H1 (cell line): ENCODE measurements at places on chromosomes 3 and 15. TPM values are rescaled to one million over a fixed set of nuclear protein-coding genes. Genes with fewer than 3 reads are reported as not detected.

Gene ZNF385D
- 5.8 and 5.9 TPM in 2 replicates for polyA plus RNA-seq

Gene LRRFIP2
- 6.1 and 8.8 TPM in 2 replicates for polyA plus RNA-seq

Gene PAK6
- polyA plus RNA-seq: 6.9 and 12.5 TPM in 2 replicates

Gene MNS1
- polyA plus RNA-seq: 0.33 and 0.57 TPM in 2 replicates

Gene PLSCR5
- not detected in 2 replicates for polyA plus RNA-seq

Gene PDIA3
- 70.8 and 90.4 TPM in 2 replicates for polyA plus RNA-seq

Gene NTRK3
- 6.8 and 7.4 TPM in 2 replicates for polyA plus RNA-seq

Gene TMEM40
- 0.11 and 0.18 TPM in 2 replicates for polyA plus RNA-seq

Gene ADAMTS7
- 27.9 and 54.6 TPM in 2 replicates for polyA plus RNA-seq

Gene ZNF710
- 10.5 and 14.4 TPM in 2 replicates for polyA plus RNA-seq

Gene HGD
- 0.09 and 0.11 TPM in 2 replicates for polyA plus RNA-seq

DNA sequence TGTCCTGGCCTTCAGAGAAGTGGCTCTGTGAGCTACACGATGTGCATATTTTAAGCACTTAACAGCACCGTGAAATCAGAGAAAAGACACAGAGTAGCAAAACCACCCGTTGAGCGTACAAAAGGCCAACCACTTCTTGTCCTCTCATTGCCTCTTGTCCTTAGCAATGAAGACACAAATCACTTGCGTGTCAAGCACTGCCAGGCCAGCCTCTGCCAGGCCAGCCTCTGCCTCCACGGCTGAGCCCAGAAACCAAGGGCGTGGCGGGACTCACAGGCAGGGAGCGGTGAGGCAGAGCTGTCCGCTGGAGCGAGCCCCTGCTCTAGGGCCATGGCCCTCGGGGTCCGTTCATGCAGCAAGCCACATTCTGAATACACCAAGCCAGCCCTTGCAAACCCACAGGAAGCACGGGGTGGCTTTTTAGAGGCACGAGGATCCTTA is 4.0 kb downstream of the MUC4 start:
- DNase-seq: no peak

DNA sequence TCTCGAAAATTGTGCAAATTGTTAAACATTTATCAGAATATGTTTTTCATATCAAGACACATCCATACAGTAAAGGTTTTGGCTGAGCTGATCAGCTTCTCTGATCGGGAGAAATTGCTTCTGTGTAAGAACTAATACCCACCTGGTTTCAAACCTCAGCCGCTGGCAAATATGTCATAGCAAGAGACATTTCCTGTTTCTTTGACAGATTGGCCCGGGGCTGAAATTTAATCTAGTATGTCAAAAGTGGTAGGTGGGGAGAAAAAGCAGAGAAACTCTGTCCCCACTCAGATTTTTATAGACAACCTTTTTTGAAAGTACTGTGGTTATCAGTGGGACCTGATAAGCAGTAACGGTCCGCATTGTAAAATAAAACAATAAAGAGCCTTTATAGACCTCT is 88.8 kb upstream of the SLC24A5 start:
- DNase-seq: no peak

GRCh38 chr3:149959443-149959842 is 11.3 kb downstream of the PFN2 start:
- no peak for DNase-seq

DNA sequence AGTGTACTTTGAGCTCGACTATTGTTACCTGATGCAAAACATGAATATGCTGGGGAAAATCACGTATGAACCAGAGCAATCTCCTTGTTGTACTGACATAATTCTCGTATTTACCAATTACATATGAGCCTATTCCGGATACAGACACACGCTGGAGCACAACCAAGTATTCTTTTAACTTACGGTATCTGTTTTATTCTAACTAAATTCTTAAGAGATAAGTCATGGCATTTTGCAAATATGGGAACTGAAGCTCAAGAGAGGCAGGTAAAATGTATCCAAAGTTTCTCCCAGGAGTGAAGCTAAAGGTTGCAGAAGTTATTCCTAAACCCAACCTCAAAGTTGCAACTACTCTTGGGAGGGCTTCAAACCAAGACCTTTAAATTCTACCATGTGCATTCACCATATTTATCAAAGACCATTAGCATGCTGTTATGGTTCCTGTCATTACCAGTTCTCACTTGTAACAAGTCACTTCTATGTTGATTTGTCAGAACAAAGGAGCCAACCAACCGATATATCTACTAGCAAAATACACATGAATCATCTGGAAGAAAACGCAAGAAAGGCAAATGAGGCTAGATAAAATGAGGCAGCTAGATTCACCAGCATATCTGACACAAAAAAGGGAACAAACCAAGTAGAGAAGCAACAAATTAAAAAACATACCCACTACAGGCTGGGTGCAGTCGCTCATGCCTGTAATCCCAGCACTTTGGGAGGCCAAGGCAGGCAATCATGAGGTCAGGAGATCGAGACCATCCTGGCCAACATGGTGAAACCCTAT is 17.8 kb downstream of the TBL1XR1 start:
- no peak for DNase-seq

DNA sequence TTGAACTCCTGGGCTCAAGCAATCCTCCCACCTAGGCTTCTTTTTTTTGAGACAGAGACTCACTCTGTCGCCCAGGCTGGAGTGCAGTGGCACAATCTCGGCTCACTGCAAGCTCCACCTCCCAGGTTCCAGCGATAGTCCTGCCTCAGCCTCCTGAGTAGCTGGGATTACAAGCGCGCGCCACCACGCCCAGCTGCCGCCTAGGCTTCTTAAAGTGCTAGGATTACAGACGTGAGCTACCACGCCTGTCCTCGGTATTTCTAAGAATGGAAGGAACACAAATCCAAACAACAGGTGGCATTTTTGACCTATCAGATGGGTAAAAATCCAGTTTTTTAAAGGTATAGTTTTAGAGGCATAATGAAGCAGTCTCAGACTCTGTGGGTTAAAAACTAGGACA is 113.8 kb downstream of the ANP32A start:
- DNase-seq: no peak

- DNase-seq: no peak
Observed at GRCh38 chr3:110956081-110956480, 115.5 kb upstream of the NECTIN3 start.

DNA sequence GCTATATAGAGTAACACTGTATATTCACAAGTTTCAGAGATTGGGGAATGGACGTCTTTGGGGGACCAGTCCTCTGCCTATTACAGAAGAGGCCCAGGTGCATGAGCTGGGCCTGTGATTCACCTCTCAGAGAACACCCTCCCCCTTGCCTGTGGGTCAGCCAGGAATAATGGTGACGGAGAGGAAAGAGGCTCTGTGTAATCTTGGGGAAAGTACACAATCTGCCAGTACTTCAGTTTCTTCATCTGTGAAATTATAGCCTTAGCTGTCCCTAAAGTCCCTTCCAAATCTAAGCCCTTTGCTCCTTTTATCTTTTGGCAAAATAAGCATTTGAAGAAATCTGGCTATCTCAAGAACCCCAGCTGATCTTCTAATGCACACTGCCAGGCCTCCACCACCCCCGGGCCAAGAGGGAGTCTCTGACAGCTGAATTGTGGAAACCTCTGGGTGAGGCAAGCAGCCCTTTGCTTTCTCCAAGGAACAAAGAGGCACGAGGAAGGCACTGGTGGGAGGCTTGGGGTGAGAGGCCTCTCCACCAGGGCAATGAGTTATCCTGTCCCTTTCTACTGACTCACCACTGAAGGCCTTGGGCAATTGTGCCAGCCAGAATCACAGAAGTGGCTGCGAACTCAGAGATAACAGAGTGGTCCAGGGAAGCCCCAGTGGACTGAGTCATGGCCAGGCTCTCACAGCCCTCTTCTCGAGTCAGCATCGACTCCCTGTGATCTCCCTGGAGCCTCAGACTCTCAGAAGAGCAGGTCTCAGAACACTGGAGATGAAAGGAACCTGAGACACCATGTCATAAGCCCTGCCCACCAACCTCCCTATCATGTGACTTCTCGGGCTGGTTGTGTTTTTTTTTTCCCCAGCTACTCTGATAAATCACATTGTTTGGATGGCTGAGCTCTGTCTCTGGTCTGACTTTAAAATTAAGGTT is 31.8 kb downstream of the CCNL1 start:
- no peak for DNase-seq

GRCh38 chr3:184525337-184526087 is 36.1 kb upstream of the EPHB3 start:
- peak; percentile 82 for DNase-seq

DNA sequence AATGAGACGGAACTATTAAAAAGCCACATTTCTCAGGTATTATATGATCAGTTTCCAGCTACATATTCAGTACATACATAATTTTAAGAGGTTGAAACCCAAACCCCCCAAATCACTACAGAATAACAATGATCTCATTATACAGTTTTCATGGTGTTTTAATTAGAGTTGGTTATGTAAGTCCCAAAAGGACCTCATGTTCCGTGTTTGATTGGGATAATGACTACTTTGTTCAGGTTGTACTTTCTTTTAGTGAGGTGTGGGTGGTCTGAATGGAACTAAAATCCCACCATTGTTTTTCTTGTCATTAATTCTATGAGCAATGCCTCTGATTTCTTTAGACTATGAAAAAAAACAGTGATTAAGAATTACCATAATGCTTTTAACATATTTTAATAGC is 905.6 kb downstream of the NAALADL2 start:
- DNase-seq: no peak

GRCh38 chr3:52216585-52217408 is 8.6 kb downstream of the TLR9 start:
- no peak for DNase-seq

DNA sequence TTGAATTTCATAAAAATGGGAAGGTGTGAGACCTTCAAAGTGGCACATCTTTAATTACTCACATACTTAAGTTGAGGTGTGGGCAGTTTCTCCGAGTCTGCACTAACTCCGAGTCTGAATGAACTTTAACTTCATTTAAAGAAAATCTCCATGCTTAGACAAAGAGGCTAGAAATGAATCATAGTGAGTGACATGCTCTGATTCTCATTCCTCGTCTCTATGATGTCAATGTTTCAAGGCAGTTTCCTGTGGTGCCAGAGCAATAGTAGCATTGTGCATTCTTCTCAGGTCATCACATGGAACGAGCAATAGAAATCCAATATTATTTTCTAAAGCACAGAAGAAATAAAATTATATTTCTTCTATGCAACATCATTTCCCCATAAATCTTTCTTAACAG is 224.8 kb downstream of the KCNMB2 start:
- no peak for DNase-seq

GRCh38 chr15:47610736-47611135 is 106.6 kb upstream of the SEMA6D start:
- DNase-seq: no peak

GRCh38 chr3:113223475-113224281 is 12.3 kb downstream of the BOC start:
- no peak for DNase-seq

DNA sequence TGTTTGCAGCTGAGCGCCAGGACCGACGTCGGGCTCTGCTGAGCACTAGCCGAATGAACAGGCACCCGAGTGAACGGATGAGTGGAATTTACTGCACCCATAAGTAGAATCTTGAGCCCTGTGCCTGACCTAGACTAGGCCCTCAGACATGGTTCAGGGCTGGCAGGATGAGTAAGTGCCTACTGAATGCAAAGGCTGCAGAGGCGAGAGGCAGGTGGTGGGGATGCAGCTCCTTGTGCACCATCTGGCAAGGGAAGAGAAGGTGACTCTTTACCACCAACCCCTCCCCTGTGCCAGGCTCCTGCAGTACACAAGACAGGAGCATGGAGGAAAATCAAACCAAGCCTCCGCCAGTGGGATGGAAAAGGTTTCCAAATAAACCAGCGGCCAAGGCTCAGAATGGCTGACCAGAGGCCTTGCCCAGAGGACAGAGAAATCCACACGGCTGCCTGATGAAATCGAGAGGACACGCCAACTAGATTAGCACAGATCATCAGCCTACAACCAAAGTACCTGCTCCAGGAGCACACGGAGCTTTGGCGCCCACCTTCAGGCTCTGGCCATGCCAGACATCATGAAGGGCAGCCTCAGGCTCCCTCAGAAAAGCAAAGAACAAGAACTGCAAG is 141.7 kb upstream of the IQSEC1 start:
- DNase-seq: no peak

- no peak for DNase-seq
Observed at GRCh38 chr3:141523615-141524375, 37.0 kb downstream of the RASA2 start.

DNA sequence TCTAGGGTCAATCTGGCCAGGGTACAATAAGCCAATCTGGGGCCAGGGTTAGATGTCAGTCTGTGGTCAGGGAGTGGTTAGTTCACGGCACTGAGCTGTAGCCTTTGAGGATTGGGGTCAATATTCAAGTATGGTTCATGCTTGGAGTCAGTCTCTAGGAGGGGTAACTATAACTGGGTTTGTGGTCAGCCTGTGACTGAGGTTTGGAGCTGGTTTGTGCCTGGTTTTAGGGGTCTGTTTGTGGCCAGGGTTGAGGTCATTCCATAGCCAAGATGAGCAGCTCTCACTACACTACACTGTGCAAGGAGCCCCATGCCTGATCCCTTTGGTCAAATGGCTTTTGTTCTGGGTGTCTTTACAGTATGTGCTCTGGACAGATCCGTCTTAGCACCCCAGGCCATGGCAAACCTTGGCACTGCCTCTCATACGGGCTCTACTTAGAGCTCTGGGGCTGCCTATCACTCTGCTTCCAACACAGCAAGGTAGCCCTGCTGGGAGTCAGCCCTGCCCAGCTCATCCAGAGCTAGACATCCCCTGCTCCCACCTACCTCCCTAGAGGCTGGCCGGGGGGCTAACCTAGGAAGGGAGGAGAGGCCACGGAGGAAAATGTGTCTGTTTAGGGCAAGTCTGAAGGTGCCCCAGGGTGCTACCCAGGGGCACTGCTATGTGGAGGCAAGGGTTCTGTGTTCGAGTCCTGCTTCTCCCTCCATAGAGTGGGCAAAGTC is 63.3 kb upstream of the CORO2B start:
- DNase-seq: no peak

GRCh38 chr3:73427048-73427706 is 197.6 kb downstream of the PDZRN3 start:
- DNase-seq: no peak

DNA sequence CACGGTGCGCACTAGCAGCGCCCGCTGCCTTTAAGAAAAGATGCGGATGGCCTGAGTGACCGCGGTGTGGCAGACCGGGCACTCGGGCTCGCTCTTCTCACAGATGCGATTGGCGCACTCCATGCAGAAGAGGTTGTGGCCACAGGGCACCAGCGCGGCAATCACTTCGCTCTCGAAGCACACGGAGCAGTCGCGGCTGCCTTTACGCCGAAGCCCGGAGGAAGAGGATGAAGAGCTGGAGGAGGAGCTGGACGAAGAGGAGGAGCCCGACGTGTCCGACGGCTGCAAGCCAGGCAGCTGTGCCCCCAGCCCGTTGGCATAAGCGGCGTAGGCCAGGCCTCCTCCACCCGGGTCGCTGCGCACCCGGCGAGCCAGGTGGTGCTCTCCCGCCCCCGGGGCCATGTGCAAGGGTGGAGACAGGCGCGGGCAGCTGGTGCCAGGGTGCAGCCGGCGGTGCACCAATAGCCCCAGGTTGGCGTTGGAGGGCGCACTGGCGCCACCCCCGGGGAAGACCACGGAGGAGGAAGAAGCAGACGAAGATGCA is 2.6 kb downstream of the MEX3B start:
- no peak for DNase-seq

DNA sequence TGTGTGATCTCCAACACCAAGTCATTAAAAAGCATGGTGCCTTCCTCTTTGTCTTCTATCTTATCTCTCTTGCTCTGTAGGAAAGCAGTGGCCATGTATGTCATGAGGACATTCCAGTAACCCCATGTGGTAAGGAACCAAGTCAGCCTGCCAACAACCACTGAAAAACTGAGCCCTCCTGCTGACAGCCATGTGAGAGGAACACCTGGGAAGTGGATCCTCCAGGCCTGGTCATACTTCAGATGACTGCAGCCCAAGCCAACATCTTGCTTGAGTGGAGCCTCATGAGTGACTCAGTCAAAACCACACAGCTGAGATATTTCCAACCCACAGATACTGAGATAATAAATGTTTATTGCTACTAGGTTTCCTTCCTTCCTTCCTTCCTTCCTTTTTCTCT is 597.3 kb downstream of the ZIC1 start:
- no peak for DNase-seq
